ENCODE measurements at places on chromosomes 5 and 9.

DNA sequence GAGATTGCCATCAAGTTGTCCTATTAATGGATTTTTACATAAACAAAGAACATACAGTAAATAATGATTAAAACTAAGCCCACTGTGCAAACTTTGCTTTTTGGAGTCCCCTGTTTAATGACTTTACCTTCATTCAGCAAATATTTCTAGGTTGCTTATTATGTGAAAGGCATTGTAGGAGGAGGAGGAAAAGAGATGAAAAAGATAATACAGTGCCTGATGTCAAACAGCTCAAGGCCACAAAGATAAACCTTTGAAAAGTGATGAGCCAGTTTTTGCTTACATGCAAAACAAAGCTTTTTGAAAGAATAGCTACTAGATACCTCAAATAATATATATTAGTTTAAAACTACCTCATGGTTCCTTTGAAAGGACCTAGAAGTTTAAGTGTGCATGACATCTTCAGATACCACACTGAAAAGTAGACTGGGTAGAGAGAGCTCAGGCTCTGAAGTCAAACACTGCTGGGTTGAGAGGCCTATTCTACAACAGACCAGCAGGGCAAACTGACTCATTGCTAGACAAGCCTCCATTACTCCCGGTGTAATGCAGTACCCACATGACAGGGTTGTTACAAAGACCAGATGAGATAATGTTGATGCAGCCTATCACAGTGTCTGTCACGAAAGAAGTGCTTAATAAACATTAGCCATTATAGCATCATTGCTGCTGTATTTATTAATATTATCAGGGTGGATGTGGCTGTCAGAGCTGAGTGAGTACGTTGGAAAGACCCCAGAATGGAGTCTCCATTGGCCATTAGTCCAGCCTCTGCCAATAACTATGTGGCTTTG lies 11.8 kb downstream of the DEPDC1B start:
- DNase-seq, result no peak

- DNase-seq, result no peak
Measured at GRCh38 chr9:81320909-81321482, 368.4 kb downstream of the TLE1 start.

DNA sequence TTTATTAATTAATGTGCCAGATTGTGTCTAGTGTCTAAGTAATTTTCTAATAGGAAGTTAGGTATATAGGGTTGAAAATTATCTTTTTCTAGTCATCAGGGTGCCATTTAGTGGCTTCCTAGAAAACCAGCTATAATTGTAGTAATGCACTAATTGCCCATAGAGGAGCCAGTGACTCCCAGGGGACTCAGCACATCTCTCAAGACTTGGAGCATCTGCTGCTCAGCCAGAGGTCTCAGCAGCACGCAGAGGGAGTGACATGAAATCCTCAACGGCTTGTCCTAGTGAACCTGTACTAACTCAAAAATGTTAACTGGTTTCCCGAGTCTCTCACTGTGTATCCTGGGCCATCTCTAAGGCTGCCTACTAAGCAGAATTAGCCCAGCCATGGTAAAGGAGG lies 78.2 kb upstream of the MAN2A1 start:
- no peak for DNase-seq

DNA sequence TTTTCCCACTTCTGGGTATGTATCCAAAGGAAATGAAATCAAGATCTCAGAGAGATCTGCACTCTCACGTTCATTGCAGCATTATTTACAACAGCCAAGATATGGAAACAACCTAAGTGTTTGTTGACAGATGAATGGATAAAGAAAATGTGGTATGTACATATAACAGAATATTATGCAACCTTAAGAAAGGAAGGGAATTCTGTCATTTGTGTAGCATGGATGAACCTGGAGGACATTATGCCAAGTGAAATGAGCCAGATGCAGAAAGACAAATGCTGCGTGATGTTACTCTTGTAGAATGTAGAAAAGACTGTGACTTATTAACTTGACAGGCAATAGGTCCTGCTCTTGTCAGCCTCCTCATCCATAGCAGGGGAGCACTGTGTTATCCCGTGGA lies 31.4 kb downstream of the PPARGC1B start:
- DNase-seq, result no peak

DNA sequence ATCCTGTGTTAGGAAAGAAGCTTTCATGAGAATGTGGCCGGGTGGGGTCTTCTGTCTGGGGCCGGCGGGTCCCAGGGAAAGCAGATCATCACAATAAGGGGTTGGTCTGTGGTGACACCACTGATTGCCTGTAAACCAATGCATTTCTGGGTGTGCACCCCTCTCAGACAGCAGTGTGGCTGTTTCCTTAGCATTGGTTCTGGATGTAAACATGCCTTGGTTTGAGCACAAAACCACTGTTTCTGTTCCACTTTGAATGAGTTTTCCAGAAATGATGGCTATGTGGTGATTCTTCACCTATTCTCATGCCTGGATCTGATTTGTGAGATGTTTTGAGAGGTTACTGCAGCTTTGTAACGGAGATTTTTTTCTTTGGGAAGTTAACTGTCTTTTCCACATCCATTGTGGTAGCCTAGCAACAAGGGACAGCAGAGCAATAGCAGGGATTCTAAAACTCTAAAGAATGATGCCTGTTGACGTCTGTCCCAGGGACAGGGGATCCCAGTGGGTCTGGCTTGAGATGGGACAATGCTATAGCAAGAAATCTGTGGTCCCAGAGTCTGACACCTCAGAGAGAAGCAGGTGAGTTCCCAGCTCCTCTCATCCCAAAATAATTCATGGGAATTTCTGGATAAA lies at the start of gene CCDC192:
Gene CCDC192, plus strand, starts transcription at position 466 of the 636 bp plus-strand sequence. Its CDS starts 55 bp downstream, at position 521.
- DNase-seq, result no peak

DNA sequence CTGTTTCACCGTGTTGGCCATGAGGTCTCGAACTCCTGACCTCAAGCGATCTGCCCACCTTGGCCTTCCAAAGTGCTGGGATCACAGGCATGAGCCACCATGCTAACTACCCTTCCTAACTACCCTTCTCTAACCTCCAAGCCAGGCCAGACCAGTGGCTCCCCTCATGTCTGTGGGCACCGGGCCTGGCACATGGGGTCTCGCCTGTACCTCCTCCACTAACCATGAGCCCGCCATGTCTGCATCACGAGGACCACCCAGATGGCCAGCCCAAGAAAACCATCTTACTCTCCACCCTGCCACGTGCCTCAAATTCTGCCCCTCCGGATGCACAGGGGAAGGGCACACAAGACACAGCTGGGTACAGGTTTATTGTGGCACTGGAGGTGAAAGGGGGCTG lies 9.6 kb upstream of the DBN1 start:
- DNase-seq, result no peak
